ENCODE measurements at places on chromosomes 5 and 9. TPM values are rescaled to one million over a fixed set of nuclear protein-coding genes. Genes with fewer than 3 reads are reported as not detected.

The EIF4EBP3 gene
- 1.8 TPM for total RNA-seq

The PCDHB7 gene
- 0.67 TPM for total RNA-seq

The SPINK5 gene
- 0.50 TPM for total RNA-seq

The CDH12 gene
- total RNA-seq = not detected

Measured in mammary epithelial cell (primary cell).